Heart left ventricle (tissue), 16 donors: ENCODE measurements at places on chromosomes 1 and 21. TPM values are rescaled to one million over a fixed set of nuclear protein-coding genes. Genes with fewer than 3 reads are reported as not detected.

The CLDN14 gene
- total RNA-seq: not detected

The MATN1 gene
- not detected for total RNA-seq

The JAM2 gene
- total RNA-seq: 13.1 TPM

The IL20 gene
- not detected for total RNA-seq

The KIRREL1 gene
- total RNA-seq: 8.2 TPM

The VWA5B1 gene
- total RNA-seq: not detected

The RGL1 gene
- 15.5 TPM for total RNA-seq

The LRRC8B gene
- 7.3 TPM for total RNA-seq

The CXADR gene
- total RNA-seq: 23.1 TPM

The C1QTNF12 gene
- total RNA-seq: 0.72 TPM

The KPNA6 gene
- total RNA-seq: 99.2 TPM

The DMBX1 gene
- total RNA-seq: not detected

The HHIPL2 gene
- not detected for total RNA-seq

DNA sequence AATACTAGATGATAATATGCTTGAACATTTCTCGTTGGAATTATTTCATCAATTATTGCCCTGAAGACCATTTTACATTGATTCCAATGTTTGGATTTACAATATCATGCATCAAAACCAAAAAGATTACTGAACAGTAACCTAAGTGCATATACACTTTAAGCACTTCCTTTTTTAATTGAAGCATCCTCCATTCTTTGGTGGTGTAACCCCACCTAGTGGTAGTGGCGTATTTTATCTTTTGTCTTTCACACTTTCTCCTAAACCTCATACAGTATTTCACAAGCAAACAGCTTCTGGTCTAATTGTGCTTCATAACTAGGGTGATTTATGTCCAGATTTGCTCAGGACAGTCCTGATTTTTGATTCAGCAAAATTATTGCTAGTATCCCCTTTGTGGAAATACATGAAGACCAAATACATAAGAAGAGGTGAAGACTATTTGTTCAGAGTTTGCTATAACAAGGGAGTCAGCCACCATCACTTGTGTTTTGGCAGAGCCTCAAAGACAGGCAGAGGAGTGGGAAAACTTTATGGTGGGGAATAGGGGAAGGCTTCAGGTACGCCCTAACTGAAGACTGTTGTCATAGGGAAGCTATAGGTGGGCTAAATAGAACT lies 3.4 kb upstream of the NVL start:
- H3K4me1 ChIP-seq: peaks cover 23% of the 10 kb centered on the region
- no peak overlapping the region for H3K27ac ChIP-seq
- no peaks in the 10 kb centered on the region for H3K36me3 ChIP-seq
- no peak for DNase-seq
- no peaks in the 10 kb centered on the region for H3K27me3 ChIP-seq

- H3K27ac ChIP-seq: no peak overlapping the region
- H3K27me3 ChIP-seq: no peaks in the 10 kb centered on the region
- no peak for DNase-seq
- no peaks in the 10 kb centered on the region for H3K4me1 ChIP-seq
These were observed 10.7 kb downstream of the TBX19 start for GRCh38 chr1:168291222-168291837.

DNA sequence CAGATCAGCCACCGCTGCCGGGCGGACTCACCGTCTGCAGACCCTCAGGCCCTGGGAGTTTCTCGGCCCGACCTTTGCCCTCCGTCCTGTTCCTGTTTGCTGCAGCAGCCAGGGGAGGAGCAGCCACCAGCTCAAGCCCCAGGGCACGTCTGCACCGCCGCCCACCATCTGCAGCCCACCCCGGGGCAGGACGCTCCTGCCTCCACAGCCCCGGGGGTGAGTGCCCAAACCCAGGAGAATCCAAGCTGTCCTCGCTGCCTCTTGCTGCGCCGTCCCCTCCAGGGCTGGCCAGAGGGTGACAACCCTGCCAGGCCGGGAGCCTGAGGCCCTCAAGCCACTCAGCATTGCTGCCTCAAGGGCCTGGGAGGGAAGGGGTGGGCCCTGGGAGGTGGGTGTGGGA lies 1.2 kb upstream of the SLC25A34 start:
- H3K27me3 ChIP-seq: no peaks in the 10 kb centered on the region
- H3K4me3 ChIP-seq: no peak overlapping the region
- no peaks in the 10 kb centered on the region for H3K36me3 ChIP-seq

DNA sequence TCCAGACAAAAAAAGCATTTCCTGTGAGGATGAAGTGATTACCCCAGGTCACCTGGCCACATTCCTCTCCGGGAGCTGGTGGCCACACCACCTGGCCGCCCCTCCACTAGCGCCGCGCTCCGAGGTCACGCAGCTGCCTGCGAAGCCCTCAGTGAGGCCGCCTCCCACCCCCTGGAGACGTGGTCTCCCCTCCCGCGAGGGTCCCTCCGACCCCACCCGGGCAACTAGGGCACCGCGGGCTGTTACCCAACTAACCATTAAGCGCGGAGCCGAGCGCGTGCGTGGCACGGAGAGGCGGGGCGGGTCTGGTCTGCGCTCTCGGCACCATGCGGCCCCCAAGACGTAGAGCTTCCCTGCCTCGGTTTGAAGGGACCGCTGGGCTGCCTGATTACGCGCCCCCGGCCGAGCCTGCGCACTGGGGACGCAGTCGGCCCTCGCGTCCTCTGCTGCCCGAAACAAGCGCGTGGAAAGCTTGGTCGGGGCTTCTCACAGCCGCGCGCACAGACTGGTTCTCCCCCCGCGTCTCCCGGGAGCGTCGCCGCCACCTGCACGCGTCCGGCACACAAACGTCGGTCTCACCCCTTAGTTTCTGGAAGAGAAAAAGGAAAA lies 106.5 kb downstream of the SLC16A1 start:
- no peaks in the 10 kb centered on the region for H3K4me1 ChIP-seq
- no peaks in the 10 kb centered on the region for H3K36me3 ChIP-seq
- peak overlapping the region; percentile 46 for H3K4me3 ChIP-seq
- no peaks in the 10 kb centered on the region for H3K27me3 ChIP-seq

DNA sequence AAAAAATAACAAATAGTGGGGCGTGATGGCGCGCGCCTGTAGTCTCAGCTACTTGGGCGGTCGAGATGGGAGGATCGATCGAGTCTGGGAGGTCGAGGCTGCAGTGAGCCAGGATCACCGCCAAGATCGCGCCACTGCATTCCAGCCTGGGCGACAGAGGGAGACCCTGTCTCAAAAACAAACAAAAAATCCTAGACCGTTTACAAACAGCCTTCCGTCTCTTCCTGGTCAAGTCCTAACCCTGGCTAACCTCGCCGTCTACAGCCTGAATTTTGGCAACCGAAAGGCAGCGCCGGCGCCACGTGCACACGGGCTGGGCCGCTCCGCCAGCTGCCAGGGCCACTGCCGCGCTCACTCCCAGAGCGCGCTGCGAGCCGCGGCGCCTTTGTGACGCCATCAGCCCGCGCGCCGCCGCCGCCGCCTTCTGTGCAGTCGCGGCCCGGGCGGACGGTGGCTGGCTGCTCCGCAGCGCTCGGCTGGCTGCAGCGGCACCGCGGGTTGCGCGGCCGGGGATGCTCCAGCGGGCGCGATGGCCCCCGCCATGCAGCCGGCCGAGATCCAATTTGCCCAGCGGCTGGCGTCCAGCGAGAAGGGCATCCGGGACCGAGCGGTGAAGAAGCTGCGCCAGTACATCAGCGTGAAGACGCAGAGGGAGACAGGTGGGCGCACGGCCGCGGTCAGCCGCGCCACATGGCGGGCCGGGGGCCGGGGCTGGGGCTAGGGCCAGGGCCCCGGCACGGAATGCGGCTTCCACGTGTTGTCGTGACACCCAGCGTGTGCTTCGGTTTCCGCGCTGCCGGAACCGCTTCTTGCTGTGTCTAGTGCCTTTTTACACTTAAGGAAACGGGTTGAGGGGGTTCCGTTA lies at the start of the genes HSF2BP and RRP1B:
Gene HSF2BP (minus strand): TSS at position 353 of the 865 bp plus-strand sequence. CDS start 1,392 bp downstream, outside the sequence.
Gene RRP1B (plus strand): TSS at position 425 of the 865 bp plus-strand sequence. CDS start 105 bp downstream, at position 530.
- peak within 1 kb of the TSS; percentile 91 for H3K4me3 ChIP-seq
- DNase-seq: peak; percentile 91
- H3K27me3 ChIP-seq: no peaks in the 10 kb centered on the region
- peaks cover 33% of the 10 kb centered on the region for H3K4me1 ChIP-seq
- H3K36me3 ChIP-seq: peaks cover 4% of the 10 kb centered on the region
- H3K27ac ChIP-seq: peak within 1 kb of the TSS; percentile 75

- no peak for DNase-seq
- H3K36me3 ChIP-seq: no peaks in the 10 kb centered on the region
- H3K4me1 ChIP-seq: no peaks in the 10 kb centered on the region
- H3K27ac ChIP-seq: no peak overlapping the region
- no peaks in the 10 kb centered on the region for H3K27me3 ChIP-seq
These were observed 331.5 kb upstream of the AJAP1 start for GRCh38 chr1:4322881-4323280.

GRCh38 chr1:108070662-108071061 lies 105.7 kb upstream of the VAV3 start:
- no peak for DNase-seq
- H3K4me1 ChIP-seq: peaks cover 33% of the 10 kb centered on the region
- H3K27ac ChIP-seq: no peak overlapping the region

DNA sequence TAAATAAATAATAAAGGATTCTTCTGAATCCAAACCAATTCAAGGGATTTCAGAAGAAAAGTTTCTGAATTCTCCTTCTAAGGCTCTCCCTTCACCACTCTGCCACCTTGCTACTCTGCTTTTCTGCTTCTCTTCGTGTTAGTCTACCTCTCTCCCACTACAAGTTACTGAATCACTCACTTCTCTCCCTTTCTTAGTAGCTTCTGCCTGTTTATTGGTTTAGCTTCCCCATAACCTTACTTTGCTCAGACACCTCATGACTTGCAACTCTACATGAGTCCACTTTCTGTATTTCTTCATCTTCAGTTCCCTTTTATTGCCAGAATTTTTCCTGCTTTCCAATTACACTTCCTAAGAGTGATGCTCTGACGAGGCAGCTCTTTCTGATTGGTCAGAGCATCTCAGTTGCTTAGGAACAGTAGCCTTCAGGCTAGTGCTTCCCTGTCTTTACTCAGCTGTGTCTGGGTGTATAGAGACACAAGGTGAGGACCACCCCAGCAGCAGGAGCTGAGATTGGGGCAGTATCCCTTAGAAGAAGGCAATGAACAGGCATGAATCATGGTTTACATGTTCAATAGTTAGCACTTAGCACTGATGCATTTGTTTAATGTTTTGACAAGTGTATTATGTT lies 144.6 kb downstream of the SLC30A10 start:
- no peaks in the 10 kb centered on the region for H3K27me3 ChIP-seq
- no peak overlapping the region for H3K27ac ChIP-seq
- H3K4me1 ChIP-seq: no peaks in the 10 kb centered on the region
- no peaks in the 10 kb centered on the region for H3K36me3 ChIP-seq

- H3K4me3 ChIP-seq: no peak overlapping the region
- H3K27me3 ChIP-seq: no peaks in the 10 kb centered on the region
- H3K27ac ChIP-seq: peak overlapping the region; percentile 95
- H3K4me1 ChIP-seq: peaks cover 18% of the 10 kb centered on the region
These were observed 8.4 kb upstream of the NPHP4 start for GRCh38 chr1:6000444-6001288.

DNA sequence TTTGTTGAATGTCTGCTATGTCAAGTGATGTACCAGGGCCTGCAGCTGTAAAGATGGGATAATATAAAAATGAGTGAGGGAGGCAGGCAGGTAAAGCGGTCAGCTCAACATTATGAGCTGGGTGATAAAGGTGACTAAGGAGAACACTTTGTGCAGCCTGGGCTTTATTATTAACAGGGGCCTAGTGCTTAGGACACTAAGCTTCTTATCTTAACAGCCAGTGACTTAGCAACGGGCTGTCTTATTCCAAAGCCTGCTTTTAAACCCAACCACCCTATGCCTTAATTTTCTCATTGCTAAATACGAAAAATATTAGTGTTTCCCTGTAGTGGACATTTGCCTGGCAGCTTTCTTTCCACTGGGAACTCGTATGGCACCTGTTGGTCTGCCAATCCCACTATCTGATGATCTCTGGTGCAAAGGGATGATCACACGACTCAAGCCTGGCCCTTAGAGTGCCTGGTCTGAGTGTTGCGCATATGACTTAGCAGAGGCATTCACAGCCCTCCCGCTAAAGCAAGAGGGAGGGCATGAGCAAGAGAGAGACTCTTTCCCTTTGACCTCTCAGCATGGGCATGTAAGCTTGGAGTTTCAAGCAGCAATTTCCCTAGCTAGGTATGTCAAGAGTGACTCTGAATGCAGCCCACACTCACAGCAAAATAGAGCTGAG lies 98.6 kb upstream of the PAPPA2 start:
- no peaks in the 10 kb centered on the region for H3K27me3 ChIP-seq
- no peaks in the 10 kb centered on the region for H3K36me3 ChIP-seq
- H3K27ac ChIP-seq: no peak overlapping the region
- DNase-seq: no peak

- peaks cover 31% of the 10 kb centered on the region for H3K4me1 ChIP-seq
- no peaks in the 10 kb centered on the region for H3K27me3 ChIP-seq
- H3K36me3 ChIP-seq: no peaks in the 10 kb centered on the region
These were observed 2.4 kb upstream of the FAM110D start for GRCh38 chr1:26156285-26157038.

DNA sequence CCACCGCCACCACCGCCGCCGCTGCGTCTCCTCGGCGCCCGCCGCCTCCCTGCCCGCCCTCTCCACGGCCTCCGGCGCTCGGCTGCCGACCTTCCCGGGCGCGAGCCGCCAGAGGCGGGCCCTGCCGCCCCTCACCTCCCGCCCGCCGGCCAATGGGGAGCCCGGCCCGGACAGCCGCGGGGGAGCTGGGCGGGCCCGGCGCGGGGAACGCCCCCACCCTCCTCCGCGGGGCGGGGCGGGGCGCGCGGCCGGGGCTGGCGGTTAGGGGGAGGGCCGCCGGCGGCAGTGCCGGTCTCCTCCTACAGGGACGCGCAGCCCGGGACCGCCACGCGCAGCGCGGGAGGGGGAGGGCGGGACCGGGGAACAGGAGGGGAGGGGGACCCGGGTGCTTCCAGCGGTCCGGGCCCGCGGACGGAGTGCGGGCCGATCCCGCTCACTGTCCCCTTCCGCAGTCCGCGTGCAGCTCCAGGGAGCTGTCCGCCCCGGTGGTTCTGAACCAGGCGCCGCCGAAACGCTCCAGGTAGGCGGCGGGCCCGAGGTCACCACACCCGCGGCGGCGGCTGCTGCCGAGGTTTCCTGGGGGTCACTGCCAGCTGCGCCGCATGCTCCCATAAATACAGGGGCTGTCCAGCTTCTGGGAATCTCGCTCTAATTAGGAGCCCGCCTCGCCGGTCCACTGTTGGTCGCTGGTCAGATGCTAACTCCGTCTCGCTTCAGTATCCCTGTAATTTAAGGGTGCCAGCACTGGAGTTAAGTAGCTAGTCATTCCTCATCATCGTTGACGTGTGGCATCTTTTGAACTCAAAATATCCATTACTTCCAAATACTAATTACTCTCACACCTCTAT lies at the start of gene PGBD5:
Gene PGBD5 (minus strand): TSS at position 87 of the 848 bp plus-strand sequence. CDS start 404 bp downstream, outside the sequence.
- H3K4me3 ChIP-seq: peak within 1 kb of the TSS; percentile 58
- H3K4me1 ChIP-seq: peaks cover 14% of the 10 kb centered on the region
- H3K27ac ChIP-seq: no peak within 1 kb of the TSS
- no peaks in the 10 kb centered on the region for H3K36me3 ChIP-seq
- H3K27me3 ChIP-seq: peaks cover 26% of the 10 kb centered on the region

DNA sequence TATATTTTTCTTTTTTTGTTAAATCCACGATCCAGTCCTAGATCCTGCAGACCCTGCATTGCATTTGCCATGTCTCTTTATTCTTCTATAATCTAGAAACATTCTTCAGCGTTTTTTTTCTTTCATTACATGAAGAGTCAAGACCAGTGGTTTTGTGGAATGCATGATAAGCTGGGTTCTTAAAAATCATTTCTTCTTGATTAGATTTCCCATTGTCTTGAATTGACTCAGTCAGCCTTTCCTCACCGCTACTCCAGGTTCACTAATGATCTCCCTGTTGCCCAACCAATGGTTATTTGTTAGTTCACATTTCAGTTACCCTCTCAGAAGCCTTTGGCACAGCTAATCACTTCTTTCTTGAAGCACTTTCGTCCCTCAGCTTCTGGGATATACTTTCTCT lies 25.2 kb downstream of the CHD1L start:
- no peaks in the 10 kb centered on the region for H3K36me3 ChIP-seq
- no peak overlapping the region for H3K4me3 ChIP-seq
- no peaks in the 10 kb centered on the region for H3K27me3 ChIP-seq
- H3K27ac ChIP-seq: no peak overlapping the region
- DNase-seq: no peak
